ENCODE measurements at places on chromosomes 12 and 14. TPM values are rescaled to one million over a fixed set of nuclear protein-coding genes. Genes with fewer than 3 reads are reported as not detected.

GRCh38 chr14:69845787-69846186, 33.4 kb upstream of the SMOC1 start:
- no peak for DNase-seq

GRCh38 chr12:92717202-92717601, 14.4 kb downstream of the PLEKHG7 start:
- no peak for DNase-seq

GRCh38 chr12:93128332-93128707, 199.2 kb upstream of the EEA1 start:
- peak; percentile 73 for DNase-seq

- peak; percentile 76 for DNase-seq
These were observed 2.0 kb downstream of the ZBTB25 start for GRCh38 chr14:64501411-64502171.

DNA sequence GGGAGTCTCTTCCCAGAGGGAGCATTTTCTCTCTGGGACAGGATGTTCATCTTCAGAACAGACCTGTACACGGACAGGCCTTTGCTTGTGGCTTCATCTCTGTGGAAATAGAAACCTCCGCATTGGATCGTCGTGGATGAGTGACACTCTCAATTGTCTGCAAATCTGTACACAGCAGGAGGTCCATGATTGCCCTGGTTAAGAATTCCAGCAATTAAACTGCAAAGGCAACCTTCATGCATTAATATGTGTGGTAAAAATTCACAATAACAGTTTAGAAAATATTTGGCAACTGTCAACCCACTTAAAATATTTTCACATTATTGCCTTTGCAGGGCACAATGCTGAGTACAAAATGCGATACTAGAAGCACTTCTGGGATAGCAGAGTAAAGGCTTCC, 149.8 kb upstream of the SFSWAP start:
- no peak for DNase-seq

DNA sequence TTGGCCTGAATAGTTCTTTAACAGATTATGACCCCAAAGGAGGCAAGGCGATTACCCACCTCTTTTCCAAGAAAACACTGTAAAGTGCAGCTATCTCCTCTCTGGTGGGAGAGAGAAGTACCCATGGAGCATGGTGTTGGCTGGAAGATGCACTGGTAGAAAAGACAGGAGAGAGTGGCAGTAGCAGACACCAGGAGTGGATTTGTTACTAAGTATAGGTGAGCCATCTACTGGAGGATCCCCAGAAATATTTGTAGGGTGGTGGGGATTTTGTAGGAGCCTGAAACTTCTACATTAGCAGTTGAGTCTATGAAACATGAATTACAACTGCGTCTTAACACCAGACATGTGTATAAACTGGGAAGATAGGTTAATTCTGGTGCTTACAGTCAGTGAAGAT, 148.0 kb downstream of the SLC38A4 start:
- DNase-seq, result no peak

- no peak for DNase-seq
These were observed 477.5 kb upstream of the RGS6 start for GRCh38 chr14:71454513-71455332.

ESRRB gene
- total RNA-seq, result not detected

SLC25A47 gene
- not detected for total RNA-seq

NEK9 gene
- 79.4 TPM for total RNA-seq

- no peak for DNase-seq
These were observed 7.6 kb upstream of the CCDC184 start for GRCh38 chr12:48175613-48176416.

- no peak for DNase-seq
These were observed 55.4 kb downstream of the SUSD6 start for GRCh38 chr14:69666690-69667211.

NFE2 gene
- total RNA-seq, result 9.3 TPM

DNA sequence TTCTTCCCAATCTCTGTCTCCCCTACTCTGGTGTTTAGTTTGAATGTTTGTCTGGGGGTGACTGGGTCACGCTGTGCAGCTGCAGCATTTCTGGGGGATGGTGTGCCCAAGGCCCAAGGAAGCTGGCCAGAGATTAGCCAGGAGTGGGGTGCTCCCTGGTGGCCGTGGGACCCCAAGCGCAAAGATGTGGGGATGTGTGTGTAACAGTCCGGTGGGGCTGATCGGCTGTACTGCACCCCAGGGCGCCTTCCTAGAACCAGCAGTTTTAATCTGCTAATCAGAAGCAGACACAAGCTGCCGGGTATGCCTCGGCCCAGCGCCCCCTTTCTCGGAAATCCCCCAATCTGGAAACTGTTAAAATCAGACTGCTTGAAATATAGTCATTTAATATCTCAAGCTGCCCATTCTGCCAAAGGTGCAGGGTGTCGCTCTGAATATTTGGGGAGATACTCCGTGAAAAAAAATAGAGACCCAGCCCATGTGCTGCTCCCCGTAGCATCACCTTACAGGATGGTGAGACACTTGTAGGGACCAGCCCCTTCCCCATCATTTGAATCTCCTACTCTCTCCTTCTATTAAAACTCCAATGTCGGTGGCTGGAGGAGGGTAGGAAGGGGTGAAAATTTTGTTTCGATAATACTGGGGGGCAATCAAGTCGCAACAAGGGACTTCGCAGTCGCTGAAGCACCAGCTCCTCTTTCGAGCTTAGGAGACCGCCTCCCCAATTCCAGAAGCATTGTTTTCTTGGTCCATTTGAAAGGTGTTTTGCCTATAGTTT, 4.3 kb downstream of the HOXC9 start:
- DNase-seq, result no peak

DNA sequence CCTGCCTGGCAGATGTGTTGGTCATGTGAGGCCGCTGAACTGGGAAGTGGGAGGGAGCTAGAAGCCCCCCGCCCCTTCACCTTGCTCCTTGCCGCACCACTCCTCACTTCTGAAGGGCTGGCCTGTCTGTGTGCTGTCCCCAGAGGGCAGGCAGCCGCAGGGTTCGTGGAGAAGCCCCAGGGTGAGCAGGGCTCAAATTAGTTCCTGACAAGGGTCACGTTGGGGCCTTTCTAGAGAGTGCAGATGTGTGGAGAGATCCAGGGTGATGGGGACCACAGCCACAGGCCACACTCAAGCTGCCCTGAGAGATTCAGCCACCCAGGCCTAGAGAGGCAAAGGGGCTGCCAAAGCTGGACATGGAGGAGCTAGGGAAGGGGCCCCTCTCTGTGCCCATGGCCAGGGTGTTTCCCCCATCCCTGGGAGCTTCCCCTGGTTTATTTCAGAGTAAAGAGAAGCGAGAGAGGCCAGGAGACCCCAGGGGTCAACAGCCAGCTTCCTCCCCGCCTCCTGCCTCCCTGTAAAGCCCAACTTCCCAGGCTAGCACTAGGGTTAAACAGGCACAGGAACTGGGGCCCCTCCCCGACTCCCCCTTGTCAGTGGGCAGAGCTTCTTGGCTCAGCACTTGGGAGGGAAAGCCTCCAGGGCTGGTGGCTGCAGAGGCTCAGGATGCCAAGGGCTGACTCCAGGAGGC, 16.2 kb downstream of the SLC25A29 start:
- no peak for DNase-seq

DNA sequence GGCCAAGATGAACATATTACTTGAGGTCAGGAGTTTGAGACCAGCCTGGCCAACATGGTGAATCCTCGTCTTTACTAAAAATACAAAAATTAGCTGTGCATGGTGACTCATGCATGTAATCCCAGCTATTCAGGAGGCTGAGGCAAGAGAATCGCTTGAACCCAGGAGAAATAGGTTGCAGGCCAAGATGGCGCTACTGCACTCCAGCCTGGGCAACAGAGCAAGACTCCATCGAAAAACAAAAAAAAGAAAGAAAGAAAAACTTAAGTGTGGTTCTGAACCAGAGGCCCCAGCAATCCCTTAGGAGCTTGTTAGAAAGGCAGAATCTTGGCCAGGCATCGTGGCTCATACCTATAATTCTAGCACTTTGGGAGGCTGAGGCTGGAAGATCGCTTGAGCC, 24.5 kb downstream of the SVOP start:
- no peak for DNase-seq

IRAK4 gene
- 17.8 TPM for total RNA-seq

RPGRIP1 gene
- total RNA-seq, result 0.60 TPM

- no peak for DNase-seq
These were observed 11.9 kb downstream of the NAA25 start for GRCh38 chr12:112096667-112097066.

DNA sequence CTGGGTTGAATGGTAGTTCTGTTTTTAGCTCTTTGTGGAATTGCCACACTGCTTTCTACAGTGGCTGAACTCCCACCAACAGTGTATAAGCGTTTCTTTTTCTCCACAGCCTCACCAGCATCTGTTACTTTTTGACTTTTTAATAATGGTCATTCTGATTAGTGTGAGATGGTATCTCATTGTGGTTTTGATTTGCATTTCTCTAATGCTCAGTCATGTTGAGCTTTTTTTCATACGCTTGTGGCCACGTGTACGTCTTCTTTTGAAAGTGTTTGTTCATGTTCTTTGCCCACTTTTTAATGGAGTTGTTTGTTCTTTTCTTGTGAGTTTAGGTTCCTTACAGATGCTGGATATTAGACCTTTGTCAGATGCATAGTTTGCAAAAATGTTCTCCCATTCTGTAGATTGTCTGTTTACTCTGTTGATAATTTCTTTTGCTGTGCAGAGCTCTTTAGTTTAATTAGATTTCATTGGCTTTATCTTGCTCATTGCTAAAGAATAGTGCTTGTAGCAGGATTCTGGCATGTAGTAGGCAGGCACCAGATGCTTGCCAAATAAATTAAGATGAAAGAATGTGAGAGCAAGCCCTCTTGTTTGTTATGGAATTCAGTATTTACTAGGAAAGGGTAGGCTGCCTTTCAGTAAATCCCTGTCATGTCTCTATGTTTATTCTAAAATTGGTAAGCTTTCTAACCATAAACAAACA, 86.8 kb downstream of the PDE3A start:
- DNase-seq, result no peak

USP30 gene
- total RNA-seq, result 10.0 TPM

DNA sequence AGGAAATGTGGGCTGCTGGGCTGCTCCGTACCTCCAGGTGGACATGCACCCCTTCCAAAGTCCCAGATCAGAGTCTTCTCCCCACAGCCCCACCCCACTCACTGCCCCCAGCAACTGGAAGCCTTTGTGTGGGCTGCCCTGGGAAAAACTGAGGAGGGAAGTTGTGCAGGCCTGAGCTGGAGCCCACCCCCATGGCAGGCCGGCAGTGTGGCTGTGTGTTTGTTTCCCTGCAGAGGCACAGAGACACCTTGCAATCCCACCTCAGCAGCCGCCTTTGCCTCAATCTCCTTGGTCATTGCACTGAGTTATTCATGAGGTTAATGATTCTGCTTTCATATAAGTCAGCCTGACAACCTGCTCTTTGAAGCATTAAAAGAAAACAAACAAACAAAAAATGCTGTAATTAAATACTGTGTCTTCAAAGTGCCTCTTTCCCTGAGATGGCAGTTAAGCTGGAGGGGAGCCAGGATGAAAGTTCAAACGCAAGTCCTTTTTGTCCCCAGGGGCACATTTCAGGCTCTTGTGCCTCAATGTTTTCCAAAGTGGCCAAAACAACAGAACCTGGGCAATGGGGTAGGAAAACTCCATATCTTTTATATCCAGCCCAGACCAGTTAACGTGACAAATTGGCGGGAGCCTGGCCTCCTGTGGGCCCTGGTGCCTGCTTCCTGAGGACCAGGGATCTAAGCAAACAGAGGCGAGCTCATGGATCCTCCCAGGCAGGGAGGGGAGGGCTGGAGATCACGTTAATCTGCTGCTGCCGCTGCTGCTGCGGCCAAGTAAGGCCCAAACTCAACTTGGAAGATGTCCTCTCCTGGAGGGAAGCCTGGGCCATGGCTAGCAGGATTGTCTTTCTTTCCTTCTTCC, 51.9 kb upstream of the TSPAN11 start:
- DNase-seq, result peak; percentile 33
